ENCODE measurements at places on chromosomes 16 and 17.

DNA sequence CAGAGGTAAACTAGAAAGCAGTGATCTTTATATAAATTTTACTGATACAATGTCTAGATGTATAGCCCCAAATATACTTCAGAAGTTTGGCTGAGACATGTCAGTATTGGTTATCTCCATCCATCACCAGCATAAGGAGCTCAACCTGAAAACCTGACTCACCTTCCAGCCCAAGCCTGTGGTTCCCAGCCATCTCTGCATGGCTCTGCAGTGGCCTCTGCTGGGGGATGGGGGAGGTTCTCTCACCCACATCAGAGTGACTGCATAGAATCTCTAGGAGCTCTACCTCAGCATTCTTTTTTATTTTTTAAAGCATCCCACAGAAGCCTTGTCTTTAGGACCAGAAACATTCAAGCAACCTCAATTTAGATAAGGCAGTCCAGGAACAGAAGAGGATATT, 27.3 kb downstream of the USP7 start:
- peak; percentile 62 for DNase-seq

GRCh38 chr17:79988185-79988971, 47.3 kb downstream of the TBC1D16 start:
- DNase-seq, result no peak

DNA sequence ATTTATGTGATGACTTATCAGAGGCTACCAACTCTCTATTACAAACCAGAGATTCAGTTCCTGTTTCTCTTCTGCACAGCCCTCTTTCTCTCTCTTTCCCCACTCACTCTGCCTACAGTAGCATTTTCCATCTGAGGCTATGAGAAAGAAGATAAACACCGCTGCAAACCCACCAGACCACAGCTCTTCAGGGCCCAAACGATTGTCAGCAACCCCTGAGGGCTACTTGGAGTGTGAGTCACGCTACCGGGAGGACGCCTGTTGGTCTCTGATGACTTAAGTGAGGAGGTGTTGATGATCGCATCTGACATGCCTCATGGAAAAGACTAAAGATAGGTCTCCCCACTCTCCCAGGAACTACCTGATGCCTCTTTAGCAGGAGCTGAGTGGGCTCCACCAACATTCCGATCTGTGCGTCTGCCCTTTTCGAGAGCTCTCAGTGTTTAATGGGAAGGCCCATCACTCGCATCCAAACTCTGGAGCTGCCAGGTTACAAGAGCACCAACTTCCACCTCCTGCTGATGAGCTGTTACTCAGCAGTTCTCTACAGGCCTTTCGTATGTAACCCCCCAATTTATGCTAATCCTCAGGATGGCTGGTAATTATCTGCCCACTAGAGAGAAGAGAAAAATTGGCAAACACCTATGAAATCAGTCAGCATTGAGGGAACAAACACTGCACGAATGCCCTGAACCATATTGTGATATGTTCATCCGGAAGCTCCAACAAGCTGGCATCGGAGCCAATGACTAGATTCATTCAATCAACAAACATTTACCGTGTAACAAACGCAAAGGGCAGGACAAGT, 9.2 kb downstream of the GRIN2A start:
- peak; percentile 29 for DNase-seq

DNA sequence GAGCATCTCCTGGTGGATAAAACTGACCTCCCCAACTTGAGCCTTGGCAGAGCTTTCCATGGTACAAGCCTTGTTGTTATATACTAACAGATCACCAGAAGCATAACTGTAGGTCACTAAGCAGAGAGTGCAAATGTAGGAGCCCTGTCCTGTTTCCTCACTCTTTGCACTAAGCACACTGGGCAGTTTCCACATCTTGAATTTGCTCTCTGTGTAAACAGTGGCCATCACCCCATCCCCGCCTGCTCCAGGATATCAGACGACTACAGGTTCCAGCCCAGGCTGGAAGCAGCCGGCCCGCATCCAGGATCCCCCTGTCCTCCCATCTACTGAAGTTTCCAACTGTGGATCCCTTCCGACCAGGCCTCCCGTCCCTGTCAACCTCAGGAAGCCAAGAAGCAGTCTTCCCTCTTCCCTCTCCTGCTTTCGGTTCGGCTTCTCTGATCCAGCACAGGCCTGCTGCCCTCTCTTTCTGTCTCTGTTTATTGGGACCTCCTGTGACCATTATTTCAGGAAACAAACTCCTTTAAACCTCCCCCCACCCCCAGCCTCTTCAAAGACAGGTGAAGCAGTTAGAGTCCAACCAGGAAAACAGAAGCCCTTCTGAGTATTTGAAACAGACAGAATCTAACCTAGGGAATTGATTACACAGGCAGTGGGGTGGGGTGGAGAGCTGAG, 22.6 kb upstream of the CACNG4 start:
- no peak for DNase-seq

- DNase-seq, result no peak
Observed at GRCh38 chr17:4766201-4766600, 5.5 kb upstream of the TM4SF5 start.

- DNase-seq, result no peak
Observed at GRCh38 chr16:83458612-83459011, 349.2 kb upstream of the HSBP1 start.

DNA sequence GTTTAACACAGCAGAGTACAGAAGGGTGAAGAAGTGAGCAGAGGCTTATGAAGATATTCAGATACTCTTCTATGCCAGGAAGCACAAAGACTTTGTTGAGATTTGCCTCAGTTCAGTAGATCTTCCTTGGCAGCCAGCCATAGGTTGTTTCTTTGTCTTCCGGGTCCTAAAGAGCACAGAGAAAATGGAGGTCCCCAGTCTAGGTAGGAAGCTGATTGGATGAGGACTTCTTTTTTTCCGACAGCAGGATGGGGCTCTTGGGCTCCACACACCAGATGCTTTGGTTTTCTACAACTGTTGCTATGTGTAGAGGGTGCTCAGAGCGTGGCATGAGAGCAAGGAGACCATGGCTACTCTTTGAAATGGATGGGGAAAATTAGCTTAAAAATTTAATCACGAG, 8.3 kb upstream of the CDC6 start:
- DNase-seq, result no peak

DNA sequence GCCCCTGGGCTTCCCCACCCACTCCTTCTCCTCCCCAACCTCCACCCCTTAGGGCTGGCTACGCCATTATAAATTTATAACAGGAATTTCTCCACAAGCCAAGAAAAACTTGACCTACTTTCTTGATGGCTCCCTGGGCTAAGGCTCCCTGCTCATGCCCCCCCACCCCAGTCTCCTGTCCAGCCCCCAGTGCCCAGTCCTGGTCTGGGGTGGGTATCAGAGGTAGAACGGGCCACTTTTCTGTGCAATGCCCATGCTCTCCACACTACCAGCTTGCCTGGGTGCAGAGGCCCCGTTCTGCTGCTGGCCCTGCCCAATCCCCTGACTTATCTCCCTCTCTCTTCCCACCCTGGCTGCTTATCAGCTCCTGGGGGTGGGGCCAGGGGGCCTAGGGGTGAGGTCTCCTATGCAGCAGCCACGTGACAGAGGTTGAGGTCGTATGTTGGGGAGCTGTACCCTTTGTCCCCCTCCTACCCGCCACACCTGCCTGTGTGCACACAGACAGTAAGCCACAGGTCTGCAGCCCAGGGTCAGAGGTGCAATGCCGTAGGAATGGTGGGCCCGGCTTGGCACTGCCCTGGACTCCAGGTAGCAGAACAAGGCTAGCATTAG, 10.1 kb downstream of the THRA start:
- DNase-seq, result no peak

DNA sequence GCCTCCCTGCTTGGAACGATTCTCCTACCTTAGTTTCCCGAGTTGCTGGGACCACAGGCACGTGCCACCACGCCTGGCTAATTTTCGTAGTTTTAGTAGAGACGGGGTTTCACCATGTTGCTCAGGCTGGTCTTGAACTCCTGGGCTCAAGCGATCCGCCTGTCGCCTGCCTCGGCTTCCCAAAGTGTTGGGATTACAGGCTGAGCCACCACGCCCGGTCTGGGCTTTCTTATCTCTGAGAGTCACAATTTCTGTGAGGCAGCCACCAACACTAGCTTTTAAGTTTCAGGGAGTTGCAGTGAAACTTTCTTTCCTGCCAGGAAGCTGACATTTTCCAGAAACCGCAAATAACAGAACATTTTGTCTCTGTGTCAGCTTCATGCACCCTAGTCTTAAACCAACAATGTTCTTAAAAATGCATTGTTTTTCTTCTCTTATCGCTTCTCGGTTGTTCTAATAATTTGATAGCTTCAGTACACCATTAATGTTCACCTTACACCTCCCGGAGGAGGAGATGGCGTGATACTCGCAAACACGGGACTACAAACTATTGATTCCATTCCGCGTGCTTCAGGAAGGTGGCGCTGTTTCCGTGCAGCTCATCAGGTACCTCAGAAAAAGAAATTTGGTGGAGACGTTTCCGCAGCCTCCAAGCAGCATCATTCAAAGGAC, 7.4 kb upstream of the DHRS7B start:
- DNase-seq, result peak; percentile 81

DNA sequence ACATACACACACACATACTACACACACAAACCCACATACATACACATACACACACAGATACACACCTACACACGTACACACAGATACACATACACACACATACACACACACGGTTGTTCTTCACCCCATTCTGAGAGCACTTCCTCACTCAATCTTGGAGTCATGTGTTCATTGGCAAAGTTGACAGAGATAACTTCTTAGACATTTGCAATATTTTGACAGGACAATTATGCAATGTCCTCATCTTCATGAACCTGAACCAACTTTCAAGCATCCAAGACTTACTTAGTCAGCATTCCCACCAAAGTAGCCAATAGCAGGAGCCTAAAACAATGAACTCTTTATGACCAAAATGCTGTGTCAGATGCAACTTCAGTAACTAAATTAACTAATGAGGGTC, 77.1 kb upstream of the DNAH17 start:
- no peak for DNase-seq

DNA sequence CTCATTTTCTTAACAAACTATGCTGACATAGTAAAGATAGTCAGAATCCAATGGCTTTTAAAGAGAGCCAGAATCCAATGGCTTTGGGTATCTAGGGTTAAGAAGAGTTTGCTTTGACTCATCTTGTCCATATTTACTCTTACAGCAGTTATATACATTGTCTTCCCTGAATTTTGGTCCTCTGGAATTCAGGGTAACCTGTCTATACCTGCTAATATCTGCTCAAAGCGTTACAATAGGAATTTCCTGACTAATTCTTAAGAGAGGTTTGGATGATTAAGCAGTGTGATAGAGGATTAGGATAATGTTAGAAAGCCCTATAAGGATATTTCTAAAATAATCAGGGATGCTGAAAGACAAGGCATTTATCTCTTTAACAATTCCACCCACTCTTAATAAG, 2.0 kb upstream of the CDH8 start:
- no peak for DNase-seq

DNA sequence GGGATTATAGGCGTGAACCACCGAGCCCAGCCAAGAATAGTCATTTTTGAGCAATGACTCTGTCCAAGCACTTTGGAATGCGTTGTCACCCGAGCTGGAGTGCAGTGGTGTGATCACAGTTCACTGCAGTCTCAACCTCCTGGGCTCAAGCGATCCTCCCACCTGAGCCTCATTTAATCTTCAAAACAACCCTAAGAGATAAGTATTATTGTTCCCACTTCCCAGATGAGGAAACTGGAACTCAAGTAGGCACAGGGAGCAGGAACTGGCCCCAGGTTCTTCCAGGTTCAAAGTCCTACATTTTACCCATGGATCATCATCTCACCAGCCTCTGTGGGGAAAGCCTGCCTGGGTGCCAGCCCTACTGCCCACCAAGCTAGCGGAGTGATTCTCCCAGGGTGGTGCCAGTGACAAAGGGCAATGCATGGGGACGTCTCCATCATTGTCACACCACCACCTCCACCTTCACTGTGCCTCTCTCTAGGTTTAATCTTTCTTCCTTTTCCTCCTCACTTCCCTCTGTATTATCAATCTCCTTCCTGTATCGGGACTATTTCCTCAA, 11.3 kb upstream of the RNF157 start:
- no peak for DNase-seq

- DNase-seq, result no peak
Observed at GRCh38 chr16:57970970-57971369, at the start of gene CNGB1. Gene CNGB1, minus strand, starts transcription at chr16:57971128. Its CDS starts 3,842 bp downstream, at chr16:57967286.

DNA sequence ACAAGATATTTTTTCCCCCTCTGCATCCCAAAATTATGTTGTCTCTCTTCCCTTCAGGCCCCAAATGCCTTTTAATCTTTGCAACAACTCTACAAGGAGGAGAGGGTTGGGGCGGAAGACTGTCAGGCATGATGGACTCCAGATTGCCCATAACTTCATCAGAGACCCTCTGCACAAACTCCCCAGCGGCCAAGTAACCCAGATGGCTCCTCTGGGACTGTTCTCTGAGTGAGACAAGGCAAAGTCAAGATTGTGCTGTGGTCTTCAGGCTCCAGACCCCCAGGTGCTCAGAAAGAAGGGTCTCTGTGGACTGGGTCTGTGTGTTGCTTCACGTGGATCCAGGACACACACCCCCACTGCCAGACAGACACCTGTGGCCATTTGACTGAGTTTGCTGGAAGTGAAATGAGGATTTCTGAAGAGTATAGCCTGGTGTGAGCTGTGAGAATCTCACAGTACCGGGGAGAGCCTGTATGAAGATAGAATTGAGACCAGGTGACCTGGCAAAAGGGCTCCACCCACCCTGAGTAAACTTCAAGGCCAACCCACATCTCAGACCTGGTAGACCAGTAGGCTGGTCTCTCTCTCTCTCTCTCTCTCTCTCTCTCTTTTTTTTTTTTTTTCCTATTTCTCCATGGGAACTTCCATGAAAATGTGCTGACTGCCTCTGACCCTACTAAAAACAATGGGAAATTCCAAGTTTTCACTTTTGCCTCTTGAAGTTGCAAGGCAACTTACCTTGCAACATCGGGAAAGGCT, 354.1 kb downstream of the SOX9 start:
- no peak for DNase-seq

DNA sequence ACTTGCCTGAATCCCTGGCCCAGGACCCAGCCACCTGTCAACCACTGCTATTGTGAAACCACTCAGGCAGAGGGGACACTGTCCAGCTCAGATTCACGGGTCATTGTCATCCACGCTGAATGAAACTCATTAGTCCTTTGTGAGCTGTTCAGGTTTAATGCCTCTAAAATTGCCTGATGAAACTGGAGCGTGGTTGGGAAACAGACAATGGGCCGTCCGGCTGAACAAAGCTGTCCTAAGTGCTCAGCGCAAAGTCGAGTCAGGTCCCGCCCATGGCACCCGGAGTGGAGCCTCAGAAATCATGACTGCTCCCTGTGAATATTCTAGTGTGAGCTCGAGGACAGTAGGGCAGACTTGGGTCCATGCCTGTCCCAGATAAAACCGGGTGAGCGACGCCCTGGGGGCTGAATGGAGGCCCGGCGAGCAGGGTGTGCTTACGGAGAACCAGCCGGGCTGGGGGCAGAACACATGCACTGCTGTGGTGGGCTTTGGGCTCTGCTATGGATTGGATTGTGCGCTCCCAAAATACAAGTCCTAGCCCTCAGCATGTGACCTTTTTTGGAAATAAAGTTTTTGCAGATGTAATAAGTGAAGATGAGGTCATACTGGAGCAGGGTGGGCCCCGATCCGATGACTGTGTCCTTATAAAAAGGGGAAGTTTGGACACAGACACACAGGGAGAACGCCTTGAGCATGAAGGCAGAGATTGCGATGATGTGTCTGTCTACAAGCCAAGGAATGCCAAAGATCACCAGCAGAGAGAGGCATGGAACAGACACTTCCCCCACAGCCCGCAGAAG, 12.9 kb upstream of the CMIP start:
- DNase-seq, result no peak

Data from cerebellum (tissue), 4 donors.